ENCODE measurements at places on chromosomes 1 and 21. TPM values are rescaled to one million over a fixed set of nuclear protein-coding genes. Genes with fewer than 3 reads are reported as not detected.

The AMY1B gene
- not detected for polyA plus RNA-seq

The PLA2G4A gene
- 1.9 TPM for polyA plus RNA-seq

The KRTAP20-1 gene
- not detected for polyA plus RNA-seq

The ATP1A4 gene
- polyA plus RNA-seq = 0.47 TPM

The MMP23B gene
- polyA plus RNA-seq = 0.23 TPM

The MAN1C1 gene
- polyA plus RNA-seq = 0.22 TPM

The BACE2 gene
- polyA plus RNA-seq = not detected

The OR2L13 gene
- not detected for polyA plus RNA-seq

The SLFNL1 gene
- 0.98 TPM for polyA plus RNA-seq
